ENCODE measurements at places on chromosomes 3 and 15.
A peak's percentile ranks its signal among the peaks of the same experiment; 100 is the strongest.

GRCh38 chr15:29668120-29668602, 154.1 kb downstream of the TJP1 start:
- no peak for DNase-seq

- peak; percentile 71 for DNase-seq
Observed at GRCh38 chr3:125437631-125438435, 62.7 kb upstream of the ZNF148 start.

DNA sequence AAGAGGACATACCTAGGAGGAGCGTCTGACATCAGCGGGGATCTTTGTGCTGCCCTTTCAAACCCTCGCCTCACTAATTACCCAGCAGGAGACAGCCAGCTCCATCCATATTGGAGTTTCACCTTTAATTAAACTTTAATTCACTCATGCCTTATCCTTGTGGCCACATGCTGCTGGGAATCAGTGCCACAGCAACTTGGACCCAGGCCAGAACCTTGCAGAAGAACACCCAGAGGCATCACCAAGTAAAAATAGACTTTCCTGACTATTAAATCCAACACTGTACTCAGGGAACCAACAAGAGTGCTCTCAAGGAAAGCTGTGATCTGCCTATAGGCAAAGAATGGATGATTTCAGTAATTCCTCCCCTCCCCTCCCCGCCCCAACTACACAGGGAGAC, 23.9 kb downstream of the EIF1B start:
- DNase-seq = no peak

DNA sequence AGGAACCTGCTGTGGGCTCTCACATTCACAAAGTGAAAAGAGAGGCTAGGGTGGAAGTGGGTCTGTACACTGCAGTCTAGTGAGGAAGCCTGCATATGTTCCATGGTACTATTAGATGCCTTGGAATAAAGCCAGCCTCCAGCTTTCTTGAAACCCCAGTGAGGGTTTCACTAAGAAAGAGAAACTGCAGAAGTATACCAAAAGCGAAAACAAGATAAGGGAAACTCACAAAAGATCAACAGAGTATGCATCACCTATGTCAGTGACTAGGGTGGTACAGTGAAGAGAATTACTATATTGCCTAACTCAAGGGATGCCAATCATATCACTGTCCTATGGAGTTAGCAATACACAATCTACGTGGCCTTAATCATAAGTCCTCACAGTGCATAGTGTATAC, 212.5 kb upstream of the GADL1 start:
- no peak for DNase-seq

DNA sequence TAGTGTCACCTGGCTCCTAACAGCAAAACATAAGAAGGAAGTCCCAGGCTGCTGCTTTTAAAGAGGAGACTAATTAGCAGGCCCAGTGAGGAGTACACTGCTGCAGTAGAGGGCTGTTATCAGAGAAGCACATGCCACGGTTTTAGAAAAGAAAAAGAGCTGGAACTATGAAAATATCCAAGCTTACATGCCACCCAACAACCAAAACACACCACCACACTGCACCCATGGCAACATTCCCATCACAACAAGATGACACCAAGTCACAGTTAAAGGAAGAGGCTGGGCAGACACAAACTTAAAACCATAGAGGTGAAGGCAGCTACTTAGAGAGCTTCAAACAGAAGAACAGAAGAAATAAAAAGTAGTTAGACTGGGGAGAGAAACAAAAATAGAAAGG, 37.0 kb downstream of the NPTN start:
- DNase-seq = no peak

- DNase-seq = no peak
Observed at GRCh38 chr3:67646586-67647234, 7.7 kb downstream of the SUCLG2 start.

GRCh38 chr3:26614006-26614685, 8.4 kb upstream of the LRRC3B start:
- no peak for DNase-seq

DNA sequence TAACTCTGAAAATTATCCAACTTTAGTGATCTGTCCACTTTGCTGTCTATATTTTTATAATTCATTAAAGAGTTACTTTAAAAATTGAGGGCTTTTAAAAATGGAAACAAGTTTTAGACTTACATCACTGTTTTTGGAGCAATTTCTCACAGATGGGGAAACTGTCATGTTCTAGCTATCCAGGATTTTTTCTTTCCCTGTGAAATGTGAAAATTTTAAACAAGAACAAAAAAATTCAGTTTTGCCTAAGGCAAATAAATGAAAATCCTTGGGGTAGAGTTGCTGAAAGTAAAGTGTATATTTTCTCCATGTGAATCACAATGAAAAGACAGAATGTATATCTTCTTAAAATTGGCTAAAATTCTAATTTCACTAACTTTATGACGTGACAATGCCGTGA, 553.7 kb downstream of the MCTP2 start:
- no peak for DNase-seq

DNA sequence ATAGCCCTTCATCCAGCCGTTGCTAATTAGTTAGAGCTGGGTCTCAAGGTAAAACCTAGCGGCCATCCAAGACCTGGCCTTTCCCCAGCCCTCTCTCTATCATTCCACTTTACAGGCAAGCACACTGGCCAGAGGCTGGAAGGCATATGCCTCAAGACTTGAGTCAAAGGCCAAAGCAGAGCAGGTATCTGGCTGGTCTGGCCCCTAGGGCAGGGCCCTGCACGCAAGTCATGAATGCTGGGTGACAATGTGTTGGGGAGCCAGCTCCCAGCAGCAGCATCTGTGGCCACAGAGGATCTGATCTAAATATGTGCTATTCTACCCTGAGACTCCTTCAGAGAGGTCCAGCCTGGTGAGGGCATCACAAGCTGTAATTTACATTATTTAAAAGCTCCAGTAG, 113.6 kb downstream of the LRTM1 start:
- DNase-seq = no peak

GRCh38 chr3:168427835-168428475, 332.2 kb upstream of the GOLIM4 start:
- DNase-seq = no peak

- DNase-seq = no peak
Observed at GRCh38 chr15:92068121-92068520, 214.6 kb downstream of the SLCO3A1 start.

- DNase-seq = no peak
Observed at GRCh38 chr3:62942764-62943163, 67.5 kb upstream of the CADPS start.

DNA sequence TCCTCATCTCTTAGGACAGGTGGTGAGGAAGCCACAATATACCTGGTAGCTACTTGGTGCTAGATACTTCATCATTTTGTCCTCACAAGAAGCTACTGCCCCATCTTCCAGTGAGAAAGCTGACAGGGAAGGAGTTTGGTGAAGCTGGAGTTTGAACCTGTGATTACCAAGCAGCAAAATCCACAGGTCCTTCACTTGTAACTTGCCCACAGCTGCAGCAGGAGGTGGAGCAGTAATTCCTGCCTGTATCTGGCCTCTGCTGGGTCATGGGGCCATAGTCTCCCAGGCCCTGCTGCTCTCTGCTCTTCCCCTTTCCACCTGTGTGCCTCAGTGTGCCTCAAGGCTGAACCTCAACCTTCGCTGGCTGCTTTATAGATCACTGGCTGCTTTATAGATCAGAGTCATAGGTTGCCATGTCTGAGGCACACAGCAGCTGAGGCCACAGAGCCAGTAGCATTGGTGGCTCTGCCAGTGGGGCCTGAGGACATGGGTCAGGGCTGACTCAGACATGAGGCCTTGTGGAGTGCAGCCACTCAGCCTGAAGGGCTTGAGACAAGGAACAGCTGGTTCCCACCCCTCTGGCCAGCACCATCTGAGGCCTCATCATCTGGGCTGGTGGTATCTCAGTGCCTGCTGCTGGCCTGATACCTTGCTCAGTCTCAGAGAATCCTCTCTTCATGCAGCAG, 11.1 kb upstream of the CHRNB4 start:
- DNase-seq = no peak

DNA sequence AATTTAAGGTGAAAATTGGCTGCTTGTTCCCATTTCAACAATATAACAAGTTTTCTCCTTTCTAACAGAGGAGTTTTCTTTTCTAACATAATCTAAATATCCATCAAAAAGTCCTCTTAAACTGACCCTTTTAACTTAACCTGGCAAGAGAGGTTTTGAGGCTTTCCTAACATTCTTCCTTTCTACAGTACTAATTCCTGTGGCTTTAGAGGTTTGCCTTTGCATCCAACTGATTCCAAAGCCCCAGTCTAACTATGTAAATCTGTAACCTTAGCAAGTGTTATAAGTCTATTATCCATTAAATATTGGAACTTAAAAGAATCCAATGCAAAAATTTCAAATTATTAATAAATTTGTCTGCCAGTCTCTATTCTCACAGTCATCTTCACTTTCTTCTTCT, 134.1 kb downstream of the ISL2 start:
- DNase-seq = no peak

DNA sequence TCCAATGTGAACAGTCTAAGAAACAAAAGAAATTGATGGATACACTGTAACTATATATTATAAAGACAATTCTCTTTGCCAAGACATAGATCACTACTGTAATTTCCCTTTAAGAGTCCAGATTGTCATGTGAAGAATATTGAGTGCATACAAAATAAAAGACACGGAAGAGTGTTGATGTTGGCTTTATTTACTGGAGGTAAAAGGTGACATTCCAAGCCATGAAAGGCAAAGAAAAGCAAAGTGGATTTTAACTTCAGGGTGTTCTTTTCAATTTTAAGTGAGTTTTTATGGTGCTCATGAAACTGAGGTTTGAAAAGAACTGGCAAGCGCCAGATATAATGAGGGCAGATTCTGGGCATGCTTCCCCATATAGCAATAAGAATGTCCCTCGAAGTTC, 529.3 kb downstream of the MECOM start:
- DNase-seq = no peak

DNA sequence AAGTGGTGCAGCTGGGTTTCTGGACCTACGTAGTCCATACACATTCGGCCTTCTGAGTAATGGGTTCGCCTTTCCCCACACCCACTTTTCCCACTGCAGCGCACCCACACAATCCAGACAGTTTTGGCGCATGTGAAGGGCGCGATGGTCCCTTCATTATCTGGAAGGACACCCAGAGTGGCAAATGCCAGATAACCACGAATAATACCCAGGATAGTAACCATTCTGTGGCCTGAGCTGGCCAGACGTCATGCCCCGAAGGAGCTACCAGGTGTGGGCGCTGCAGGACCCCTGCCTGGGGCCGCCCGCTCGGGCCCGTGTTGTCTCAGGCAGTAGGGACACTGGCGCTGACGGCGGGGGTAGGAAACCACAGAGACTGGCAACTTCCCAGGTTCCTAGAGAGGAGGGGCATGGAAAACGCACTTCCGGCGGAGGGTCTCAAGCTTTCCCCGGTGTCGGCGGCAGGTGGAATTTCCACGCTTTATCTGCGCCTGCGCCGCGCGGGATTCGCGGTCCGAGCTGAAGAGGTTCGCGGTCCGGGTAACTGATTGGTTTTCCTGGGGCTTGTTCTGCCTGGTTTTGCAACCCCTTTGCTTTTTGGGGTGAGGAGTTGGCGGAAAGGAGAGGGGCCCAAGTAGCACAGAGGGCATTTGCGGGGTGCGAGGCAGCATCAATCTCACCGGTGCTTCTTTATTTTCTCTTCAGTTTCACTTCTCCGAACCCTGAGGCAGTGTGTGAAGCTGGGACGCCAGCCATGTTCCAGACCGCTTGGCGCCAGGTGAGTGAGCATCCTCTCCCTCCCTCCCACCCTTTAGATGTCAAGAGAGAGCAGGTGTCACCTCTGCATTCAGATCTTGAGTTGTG, at the start of gene ZNF620:
Gene ZNF620, plus strand, starts transcription at position 441 of the 864 bp plus-strand sequence. Its CDS starts 314 bp downstream, at position 755.
- DNase-seq = peak; percentile 44

DNA sequence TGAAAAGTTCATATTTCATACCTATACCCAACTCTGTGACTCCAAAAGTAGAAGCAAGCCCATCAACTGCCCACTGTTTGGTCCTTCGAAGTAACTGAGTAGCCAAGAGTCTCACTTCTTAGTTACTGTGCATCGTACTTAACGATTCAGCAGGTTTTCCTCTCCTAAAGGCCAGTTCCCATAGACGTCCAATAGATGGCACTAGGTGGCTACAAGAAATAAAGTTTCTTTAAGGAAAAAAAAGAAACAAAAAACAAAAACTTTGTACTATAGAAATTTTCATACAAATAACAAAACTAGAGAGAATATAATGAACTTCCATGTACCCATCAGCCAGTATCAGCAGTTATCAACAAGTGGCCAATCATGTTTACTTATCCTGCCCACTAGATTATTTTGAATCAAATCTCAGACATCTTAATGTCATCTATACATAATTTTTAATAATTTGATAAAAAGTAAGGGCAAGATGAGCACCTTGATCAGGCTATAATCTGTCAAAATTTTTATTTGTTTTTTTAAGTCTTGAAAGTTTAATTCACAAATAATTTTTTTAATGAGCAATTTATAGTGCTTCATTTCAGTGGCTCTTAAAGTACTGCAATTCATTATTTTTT, 63.8 kb upstream of the ACP3 start:
- DNase-seq = no peak

DNA sequence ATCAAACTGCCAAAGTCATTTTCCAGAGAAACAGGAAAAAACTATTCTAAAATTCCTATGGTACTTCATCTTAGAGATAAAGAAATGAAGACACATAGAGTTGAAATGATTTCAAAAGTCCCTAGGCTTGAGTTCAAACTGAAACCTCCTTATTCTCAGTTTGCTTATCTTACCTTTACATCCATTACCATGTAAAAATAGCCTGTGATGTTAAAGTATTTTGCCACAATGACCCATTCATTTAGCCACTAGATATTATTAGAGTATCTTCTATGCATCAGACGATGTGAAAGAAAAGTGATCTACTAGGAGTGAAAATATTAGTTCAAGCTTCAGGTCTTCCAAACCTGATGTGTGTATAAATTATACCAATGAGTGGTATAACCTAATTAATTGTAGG, 55.1 kb upstream of the TTC14 start:
- no peak for DNase-seq

GRCh38 chr3:48945432-48945831, 26.8 kb downstream of the ARIH2 start:
- no peak for DNase-seq

DNA sequence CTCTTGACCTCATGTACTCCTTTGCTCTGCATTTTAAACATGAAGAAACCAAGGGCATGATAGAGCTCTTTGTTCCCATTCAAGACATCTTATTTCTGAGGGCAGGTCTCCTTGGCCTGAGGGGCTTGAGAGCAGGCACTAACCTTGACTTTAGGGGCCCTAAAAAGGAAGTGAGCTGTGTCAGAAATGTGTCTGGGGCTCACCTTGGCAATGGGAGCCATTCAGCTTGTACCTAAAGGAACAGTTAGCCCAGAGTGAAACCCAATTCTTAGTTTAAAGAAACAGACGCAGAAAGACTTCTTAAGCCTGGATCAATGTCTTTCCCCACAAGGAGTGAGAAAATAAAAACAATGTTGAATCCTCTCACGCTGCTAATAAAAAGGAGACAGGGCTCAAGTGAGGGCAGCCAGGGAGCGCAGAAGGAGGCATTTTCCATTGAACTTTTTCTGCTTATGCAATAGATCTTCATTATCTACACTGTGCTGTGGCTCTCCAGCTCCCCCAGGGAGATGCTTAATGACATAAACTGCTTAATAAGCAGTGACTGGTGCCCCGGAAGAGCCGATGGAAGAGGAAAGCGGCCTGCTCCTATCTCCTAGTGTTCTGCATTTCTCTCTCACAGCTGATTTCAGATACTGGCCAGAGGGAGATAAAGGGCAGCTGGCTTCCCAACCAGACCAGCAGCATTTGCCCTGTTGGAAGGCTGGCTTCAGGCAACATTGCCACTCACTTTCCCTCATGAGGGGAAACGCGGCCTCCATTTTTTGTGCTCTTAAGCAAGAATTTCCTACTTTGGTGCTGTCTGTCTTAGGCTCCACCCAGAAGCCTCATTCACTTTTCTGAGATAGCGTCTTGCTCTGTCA, 152.0 kb downstream of the OPA1 start:
- no peak for DNase-seq
